ENCODE measurements at places on chromosomes 2 and 18.

- peak; percentile 50 for DNase-seq
Observed at GRCh38 chr18:59456657-59457056, 97.6 kb upstream of the LMAN1 start.

DNA sequence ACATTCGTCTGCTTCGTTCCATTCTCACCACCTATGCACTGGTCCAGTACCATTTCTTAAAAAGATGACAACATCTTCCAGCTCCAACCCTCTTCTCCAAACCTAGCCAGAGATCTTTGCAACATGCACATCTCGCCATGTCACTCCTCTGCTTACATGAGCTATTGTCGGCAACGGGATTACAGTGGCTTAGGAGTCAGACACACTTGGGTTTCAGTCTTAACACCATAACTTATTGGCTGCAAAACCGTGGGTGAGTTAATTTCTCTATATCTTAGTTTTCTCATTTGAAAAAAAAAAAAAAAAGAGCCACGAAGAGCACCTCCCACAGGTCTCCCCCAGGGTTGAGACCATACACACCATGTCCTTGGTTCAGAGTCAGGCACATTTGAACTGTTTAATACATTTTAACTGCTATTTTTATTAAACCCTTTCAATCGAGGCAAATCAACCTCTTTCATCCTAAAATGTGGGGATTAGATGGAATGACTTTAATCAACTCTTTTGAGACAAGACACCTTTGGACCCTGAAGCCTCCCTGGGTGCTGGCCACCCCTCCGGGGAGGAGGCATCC is 889 bp downstream of the ANKRD29 start:
- DNase-seq, result no peak

DNA sequence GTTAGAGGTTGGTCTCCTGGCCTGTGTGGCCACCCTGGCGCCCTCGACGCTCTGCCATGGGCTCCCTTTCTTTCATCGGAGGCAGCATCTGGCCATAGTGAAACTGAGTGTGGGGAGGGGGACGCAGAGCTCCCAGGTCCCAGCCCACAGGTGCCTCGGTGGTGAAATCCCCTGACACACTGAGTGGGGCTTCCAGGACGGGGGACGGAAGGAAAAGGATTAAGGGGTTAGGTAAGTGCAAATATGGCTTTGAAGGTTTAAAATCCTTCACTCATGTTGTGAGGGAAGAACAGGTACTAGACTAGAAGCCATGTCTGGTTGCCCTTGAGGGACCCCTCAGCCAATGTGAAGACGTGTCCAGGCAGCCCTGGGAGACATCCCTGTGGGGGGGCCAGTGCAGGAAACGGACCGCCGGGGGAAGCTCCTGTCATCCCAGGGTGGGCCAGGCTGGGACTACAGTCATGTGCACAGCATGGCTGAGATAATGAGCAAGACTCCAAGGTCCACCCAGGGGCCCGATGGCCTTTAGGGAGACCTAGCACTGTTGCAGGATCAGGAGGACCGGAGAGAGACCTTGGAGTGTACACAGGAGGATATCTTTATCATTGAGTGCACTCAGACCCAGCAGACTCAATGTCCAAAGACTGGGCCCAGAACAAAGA is 36.3 kb downstream of the RTP5 start:
- DNase-seq, result no peak

DNA sequence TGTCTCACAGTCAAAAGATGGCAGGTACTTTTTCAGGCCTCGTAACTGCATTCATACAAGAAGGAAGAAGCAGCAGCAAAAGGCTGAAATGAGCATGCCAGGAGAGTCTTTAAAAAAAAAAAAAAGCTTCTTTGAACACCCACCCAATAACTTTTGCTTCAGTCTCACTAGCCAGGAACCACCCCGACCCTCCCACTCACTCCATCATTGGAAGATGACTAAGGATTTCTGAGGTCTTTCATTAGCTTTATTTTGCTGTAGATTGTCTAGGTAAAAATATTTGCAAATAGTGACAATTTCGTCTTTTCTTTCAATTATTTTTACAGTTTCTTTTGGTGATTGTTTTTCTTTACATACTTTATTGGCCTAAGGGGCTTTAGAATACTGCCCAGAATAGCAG is 37.9 kb downstream of the RBBP8 start:
- DNase-seq, result no peak

GRCh38 chr2:69034845-69035244 is 21.9 kb downstream of the ANTXR1 start:
- DNase-seq, result no peak

- no peak for DNase-seq
Observed at GRCh38 chr18:58004317-58004716, 39.7 kb upstream of the NEDD4L start.

GRCh38 chr2:97966545-97967215 is 29.1 kb downstream of the TMEM131 start:
- DNase-seq, result no peak

DNA sequence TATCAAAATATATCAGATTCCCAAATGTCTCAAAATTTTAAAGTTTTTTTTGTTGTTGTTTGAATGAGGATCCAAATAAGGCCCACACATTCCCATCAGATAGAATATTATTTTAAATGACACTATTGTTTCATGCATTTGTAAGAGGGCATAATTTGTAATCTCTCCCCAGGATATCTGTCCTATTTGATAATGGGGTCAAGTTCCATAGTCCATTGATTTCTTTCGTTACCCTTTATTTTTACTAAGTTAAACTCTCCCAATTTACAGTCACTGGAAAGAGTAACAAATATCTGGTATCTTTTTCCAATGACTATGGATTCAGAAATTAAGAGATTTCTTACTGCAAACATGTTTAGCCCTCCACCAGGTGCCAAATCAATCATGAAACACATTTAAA is 32.4 kb downstream of the INO80C start:
- DNase-seq, result no peak

GRCh38 chr2:164178835-164179465 is 442.3 kb downstream of the GRB14 start:
- no peak for DNase-seq

GRCh38 chr2:119201815-119202214 is 21.8 kb upstream of the STEAP3 start:
- no peak for DNase-seq

DNA sequence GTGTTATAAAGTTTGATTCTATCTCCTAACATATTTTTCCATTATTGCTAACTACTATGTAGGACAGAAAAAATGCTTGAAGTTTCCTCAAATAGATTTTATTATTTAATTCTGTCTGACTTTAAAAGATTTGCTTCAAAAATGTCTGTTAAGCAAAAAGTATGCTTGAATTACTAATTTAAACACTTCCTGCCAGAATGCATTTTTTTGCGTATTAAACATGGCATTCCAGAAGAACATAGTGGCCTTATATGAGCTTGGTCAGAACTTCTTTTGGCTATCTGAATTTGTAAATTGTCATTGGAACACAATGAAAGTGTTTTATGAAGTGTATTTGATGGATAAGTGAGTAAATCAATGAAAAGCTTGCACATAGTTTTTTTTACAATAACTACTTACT is 37.8 kb downstream of the MBD5 start:
- DNase-seq, result no peak

DNA sequence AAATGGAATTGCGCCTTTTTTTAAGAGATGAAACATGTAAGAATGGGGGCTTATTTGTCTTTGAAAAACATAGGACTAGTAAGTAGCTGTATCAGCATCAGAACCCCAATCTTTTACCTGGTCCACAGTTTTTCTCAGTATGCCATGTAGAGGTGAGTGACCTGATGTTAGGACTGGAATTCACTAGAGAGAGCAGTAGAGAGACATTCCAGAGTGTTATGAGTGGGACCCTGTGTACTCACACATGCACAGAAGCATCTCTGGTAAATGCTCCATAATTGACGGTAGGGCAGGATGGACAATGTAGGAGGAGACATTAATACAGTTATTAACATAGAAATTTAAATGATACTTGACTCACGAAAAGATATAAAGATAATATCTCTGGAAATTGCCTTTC is 1.4 kb upstream of the GALNT13 start:
- DNase-seq, result no peak

GRCh38 chr2:141029428-141030078 is 1101.3 kb downstream of the LRP1B start:
- DNase-seq, result no peak

GRCh38 chr2:156164091-156164720 is 168.3 kb downstream of the NR4A2 start:
- no peak for DNase-seq

DNA sequence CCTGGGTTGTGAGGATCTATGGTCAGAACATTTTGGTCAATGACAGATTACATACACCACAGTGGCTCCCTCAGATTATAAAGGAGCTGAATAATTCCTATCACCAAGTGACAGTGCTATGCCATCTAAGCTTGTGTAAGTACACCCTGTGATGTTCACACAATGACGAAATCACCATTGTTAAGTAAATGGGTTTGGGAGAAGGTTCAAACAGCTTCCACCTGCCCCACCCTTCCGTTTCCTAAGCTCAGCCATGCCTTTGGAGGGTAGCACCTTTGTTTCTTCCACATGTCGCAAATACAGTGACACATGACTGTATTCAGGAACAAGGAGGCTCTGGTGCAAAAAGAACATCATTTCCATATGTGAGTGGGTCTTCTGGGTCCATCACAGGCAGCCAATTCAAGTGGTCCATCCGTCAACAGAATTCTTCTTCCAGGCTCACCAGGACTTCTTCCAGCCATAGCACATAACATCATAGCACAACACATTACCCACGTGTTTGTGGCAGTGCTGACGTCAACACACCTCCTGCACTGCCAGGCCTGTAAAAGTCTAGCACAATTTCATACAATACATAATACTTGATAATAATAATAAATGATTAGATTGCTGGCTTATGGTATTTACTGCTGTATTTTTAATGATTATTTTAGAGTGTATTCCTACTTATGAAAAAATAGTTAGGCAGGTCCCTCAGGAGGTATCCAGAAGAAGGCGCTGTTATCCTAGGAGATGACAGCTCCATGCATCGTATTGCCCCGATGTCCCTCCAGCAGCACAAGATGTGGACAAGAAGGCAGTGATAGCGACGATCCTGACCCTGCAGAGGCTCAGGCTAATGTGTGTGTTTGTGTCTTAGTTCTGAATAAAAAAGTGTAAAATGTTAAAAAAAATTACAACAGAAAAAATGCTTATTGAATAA is 264.8 kb downstream of the ANAPC1 start:
- no peak for DNase-seq
